ENCODE measurements at places on chromosomes 2 and 18.

- DNase-seq = no peak
Measured at GRCh38 chr2:101930847-101931246, 60.9 kb upstream of the IL1R2 start.

DNA sequence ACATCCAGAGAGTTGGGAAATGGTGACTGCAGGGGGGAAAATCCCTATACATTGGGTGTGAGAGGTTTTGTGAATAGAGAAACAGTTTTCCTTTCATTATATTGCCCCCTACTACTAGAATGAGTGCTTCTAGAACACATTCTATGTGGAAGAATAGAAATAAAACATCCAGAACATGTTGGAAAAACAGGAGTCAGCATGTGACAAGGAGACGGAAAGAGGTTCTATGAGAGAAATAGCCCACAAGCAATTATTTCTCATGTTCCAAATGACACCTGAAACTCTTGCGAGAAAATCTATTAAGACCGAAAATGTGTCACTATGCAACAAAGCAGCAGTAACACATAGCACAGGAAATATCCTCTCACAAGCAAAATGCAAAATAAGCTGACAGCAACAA lies 202.7 kb upstream of the SPOPL start:
- DNase-seq = no peak

DNA sequence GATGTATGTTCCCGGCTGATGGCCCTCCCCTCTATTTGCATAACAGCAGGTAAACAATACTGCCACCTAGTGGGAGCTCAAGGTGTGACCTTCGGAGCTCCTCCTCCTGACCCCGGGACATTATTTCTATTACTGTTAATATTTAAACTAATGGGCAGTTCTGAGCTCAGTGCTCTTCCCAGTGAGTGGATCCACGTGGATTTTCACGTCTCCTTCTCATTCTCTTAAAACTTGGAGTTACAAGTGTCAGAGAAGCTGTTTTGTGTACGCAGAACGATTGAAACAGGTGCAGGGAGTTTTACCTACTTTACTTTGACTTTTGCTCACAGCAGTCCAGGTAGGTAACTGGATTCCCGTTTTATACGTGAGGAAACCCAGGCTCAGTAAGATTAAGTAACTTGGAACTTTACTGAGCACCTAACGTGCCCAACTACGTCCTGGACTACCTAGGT lies 127.3 kb downstream of the PRKCE start:
- DNase-seq = peak; percentile 41

- no peak for DNase-seq
Measured at GRCh38 chr2:184047536-184047935, 550.8 kb upstream of the ZNF804A start.

DNA sequence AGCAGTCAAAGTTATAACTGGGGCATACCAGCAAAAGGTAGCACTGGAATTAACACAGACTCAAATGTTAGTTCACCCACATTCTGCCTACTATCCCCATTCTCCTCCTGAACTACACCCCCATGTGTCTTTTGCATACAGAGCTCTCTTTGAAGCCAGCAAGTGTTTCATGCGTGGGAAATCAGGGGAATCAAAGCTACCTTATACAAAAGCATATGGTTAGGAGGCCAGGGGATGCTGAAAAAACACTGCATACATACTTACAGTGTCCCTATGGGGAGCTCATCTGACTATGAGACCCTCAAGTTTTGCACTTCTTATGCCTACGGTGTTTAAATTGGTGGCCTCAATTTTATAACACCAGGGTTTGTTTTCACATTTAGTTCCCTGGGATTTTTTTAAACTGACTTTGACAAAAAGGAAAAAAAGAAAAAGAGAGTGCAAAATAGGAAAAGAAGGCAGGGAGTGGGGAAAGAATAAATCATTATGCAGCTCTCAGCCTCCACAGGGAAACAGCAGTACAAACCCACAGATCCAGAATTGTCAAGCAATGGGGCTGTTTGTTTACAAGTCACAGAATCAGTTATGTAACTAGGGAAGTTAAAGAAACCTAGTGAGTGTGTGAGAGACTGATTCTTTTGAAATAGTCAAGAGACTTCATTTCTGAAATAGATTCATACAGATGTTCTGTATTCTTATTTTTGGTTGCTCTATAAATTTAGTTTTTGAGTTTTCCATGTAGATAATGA lies 20.1 kb upstream of the PPP3R1 start:
- no peak for DNase-seq

GRCh38 chr2:178418426-178418825 lies 32.5 kb downstream of the PRKRA start:
- DNase-seq = no peak

- DNase-seq = no peak
Measured at GRCh38 chr18:71443706-71444480, 1100.2 kb downstream of the CBLN2 start.

DNA sequence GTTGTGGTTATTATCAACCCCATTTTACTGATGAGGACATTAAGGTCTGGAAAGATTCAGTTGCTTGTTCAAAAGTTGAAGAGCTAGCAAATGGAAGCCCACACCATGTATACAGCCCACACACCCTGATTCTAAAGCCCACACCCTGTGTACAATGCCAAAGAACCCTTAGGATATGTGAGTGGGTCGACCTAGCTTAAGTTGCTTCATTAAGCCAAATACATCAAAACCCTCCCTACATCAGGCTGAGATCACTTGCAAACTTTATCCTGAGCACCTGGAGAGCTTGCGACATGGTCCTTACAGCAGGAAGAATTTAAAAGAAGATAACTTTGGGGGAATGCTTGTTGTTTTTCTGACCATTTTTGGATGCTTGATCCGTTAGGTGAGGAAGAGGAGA lies 435 bp upstream of the ARHGAP25 start:
- no peak for DNase-seq

GRCh38 chr18:24027156-24027827 lies 12.7 kb downstream of the TTC39C start:
- DNase-seq = no peak

DNA sequence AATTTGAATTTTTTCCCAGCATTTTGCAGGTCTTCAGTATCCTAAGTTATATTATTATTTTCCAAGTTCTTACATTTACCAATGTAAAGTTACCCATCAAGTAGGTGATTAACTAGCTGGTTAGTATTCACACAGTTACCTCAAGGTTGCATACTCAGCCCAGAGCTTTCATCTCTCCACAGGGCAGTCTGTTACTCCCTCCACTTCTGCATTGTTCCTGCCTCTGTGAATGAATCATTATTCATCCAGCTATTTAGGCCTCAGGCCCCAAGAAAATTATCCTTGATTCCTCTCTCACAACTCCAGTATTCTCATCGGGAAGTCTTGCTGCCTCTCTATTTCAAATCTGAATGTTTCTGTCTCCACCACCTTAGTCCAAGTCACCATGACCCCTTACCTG lies 92.2 kb downstream of the SMC6 start:
- no peak for DNase-seq

GRCh38 chr2:171956135-171956825 lies 34.0 kb downstream of the HAT1 start:
- no peak for DNase-seq

DNA sequence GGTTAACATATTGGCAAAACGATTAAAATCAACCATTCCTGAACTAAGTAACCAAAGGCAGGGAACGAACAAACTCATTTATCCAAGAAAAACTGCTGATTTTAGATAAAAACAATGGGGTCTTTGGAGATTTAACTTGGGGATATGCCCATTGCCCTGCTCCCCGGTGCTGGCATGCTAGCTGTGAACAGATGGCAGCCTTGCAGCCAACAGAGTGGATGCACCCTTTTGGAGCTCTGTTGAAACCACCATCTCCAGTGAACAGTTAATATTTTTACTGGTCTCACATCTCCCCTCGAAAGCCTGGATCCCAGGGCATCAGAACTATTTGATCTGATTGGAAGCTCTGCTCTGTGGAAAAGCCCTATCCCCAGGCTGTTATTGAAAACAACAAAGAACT lies 303.1 kb downstream of the TGIF1 start:
- no peak for DNase-seq

DNA sequence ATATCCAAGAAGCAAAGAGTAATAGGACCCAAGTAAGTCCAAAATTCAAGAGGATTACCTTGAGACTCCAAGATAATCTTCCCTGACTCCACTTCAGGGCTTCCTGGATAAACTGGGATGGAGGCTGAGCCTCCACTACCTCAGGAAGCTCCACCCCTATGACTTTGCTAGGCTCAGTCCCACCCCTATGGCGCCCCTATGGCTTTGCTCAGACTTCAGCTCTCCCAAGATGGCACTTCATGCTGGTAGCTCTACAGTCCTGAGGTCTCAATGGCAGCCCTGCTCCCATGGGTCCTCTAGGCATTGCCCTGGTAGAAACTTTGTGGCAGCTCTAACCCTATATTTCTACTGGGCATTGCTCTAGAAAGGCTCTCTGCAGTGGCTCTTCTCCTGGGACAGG lies 69.9 kb upstream of the CHAC2 start:
- no peak for DNase-seq

GRCh38 chr2:71458413-71459083 lies 5.2 kb downstream of the DYSF start:
- DNase-seq = no peak

DNA sequence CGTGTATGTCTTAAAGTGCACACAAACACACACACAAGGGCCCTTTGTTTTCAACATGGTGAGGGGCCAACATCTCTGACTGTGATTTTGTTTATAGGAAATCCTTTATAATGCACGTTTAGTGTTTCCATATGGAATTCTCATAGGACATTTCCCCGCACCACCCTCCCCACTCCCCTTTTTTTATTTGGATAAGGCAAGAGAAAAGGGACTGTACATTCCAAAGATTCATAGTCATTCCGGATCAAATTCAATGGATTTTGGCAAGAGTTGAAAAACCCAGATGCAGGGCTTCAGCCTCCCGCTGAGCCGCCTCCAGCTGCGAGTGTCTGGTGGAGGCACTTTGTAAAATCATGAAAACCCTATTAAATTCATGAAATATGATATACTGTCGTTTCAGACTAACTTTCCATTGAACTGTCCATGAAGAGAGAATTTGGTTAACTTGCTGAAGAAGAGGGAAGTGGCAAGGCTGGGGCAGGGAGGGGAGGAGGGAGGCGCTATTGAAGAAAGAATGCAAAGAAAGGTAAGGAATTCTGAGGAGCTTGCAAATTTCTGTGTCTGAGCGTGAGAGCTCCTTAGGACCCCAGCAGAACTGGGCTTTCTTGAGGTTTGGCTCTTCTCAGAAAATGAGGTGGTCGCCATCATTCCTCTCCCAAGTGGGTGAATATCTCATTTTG lies 25.8 kb upstream of the SLC14A2 start:
- DNase-seq = no peak

- DNase-seq = no peak
Measured at GRCh38 chr2:232831496-232831895, 38.6 kb upstream of the SNORC start.
